ENCODE measurements at places on chromosomes 1 and 21. TPM values are rescaled to one million over a fixed set of nuclear protein-coding genes. Genes with fewer than 3 reads are reported as not detected.

GRCh38 chr1:21935891-21936365, 1.2 kb downstream of the HSPG2 start:
- H3K27ac ChIP-seq, result peak overlapping the region; percentile 87
- H3K27me3 ChIP-seq, result no peaks in the 10 kb centered on the region
- H3K4me3 ChIP-seq, result peak overlapping the region; percentile 90
- no peak for DNase-seq
- no peaks in the 10 kb centered on the region for H3K36me3 ChIP-seq

VASH2 gene
- total RNA-seq, result 8.7 TPM

DNA sequence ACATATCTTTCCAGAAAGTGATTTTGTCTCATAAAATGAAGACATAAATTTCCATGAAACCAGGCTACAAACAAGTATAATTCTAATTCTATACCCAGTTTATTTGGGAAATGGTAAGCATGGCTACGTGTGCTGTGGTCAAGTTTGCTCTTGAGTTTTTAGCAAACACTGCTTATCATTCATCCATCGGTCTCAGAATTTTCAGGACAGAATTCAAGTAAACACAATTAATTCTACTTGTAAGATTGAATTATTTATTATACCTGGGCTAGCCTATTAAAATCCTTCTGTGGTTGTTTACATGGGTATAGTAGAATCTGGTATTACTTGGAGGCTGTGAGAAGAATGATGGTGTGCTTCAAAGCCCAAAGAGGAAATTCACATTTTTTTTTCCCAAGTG, 68.3 kb downstream of the CHIA start:
- H3K4me1 ChIP-seq, result no peaks in the 10 kb centered on the region
- no peaks in the 10 kb centered on the region for H3K27me3 ChIP-seq
- DNase-seq, result no peak
- H3K27ac ChIP-seq, result no peak overlapping the region
- no peaks in the 10 kb centered on the region for H3K36me3 ChIP-seq

- H3K27ac ChIP-seq, result no peak overlapping the region
- no peaks in the 10 kb centered on the region for H3K36me3 ChIP-seq
- H3K27me3 ChIP-seq, result no peaks in the 10 kb centered on the region
- DNase-seq, result no peak
- H3K4me1 ChIP-seq, result peaks cover 12% of the 10 kb centered on the region
These were observed 4.6 kb downstream of the GSTM5 start for GRCh38 chr1:109716570-109717090.

- H3K27me3 ChIP-seq, result no peaks in the 10 kb centered on the region
- no peak overlapping the region for H3K27ac ChIP-seq
- H3K36me3 ChIP-seq, result no peaks in the 10 kb centered on the region
- no peak for DNase-seq
- H3K4me1 ChIP-seq, result peaks cover 19% of the 10 kb centered on the region
These were observed 4.9 kb downstream of the UCHL5 start for GRCh38 chr1:193054169-193054675.

DNA sequence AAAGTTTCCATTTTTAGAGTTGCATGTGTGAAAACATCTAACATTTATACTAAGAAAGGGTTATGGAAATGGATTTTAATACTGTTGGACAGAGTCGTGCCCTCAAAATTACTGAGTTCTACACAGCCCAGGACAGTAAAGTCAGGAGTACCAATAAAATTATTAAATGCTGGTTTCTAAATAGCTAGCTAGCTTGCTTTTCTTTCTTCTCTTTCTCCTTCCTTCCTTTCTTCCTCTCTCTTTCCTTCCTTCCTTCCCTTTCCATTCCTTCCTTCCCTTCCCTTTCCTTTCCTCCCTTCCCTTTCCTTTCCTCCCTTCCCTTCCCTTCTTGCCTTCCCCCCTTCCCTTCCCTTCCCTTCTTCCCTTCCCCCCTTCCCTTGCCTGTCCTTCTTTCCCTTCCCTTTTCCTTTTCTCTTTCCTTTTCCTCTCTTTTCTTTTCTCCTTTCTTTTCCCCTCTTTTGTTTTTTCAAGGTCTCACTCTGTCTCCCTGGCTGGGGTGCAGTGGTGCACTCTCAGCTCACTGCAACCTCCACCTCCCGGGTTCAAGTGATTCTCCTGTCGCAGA, 33.9 kb downstream of the YTHDF2 start:
- no peak overlapping the region for H3K4me3 ChIP-seq
- H3K27ac ChIP-seq, result peak overlapping the region; percentile 35
- no peaks in the 10 kb centered on the region for H3K27me3 ChIP-seq
- no peak for DNase-seq

DNA sequence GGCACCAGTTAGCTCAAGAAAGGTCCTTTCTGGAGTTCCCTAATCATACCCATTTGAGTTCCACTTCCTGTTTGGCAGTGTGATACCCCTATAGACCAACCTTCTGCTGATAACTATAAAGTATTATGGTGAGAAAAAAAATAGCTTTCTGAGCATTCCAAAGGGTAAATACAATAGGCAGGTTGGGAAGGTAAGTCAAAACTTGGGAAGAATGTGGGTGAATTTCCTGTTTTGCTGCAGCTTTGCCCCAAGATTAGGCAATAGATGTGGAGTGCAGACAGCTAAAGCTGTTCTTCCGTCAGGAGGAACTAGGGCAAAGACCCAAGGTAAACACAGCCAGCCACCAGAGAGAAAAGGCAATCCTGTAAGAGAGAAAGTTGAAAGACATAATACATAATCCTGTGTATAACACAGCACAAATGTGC, 49.9 kb upstream of the GUCA2A start:
- no peak overlapping the region for H3K27ac ChIP-seq
- H3K4me3 ChIP-seq, result no peak overlapping the region
- peaks cover 10% of the 10 kb centered on the region for H3K4me1 ChIP-seq

DNA sequence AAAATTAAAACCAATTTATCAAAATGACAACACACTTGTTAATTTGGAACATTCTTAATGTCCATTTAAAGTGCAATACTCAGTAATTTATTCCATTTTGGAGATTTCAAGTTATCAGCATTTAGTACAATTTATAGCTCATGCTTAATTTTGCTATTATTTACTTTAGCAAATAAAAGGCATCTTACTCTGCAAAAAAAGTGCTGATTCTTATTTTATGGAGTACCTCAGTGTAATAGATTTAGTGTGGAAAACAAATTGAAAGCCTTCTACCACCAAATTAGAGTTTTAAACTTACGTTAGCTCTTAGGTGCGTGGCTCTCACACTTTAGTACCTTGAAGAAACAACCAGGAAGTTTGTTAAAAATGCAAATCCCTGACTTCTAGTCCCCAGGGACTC, 208.4 kb upstream of the NRIP1 start:
- H3K4me1 ChIP-seq, result peaks cover 9% of the 10 kb centered on the region
- H3K36me3 ChIP-seq, result no peaks in the 10 kb centered on the region
- no peak for DNase-seq
- H3K27me3 ChIP-seq, result no peaks in the 10 kb centered on the region

- no peak within 1 kb of the TSS for H3K27ac ChIP-seq
- no peaks in the 10 kb centered on the region for H3K36me3 ChIP-seq
- H3K4me1 ChIP-seq, result peaks cover 17% of the 10 kb centered on the region
These were observed at the start of gene LHX4 for GRCh38 chr1:180229483-180230415. Gene LHX4 (plus strand): TSS chr1:180230264. CDS start chr1:180230530, 266 bp downstream.

- peak overlapping the region; percentile 28 for H3K27ac ChIP-seq
- H3K27me3 ChIP-seq, result no peaks in the 10 kb centered on the region
- H3K4me1 ChIP-seq, result no peaks in the 10 kb centered on the region
- DNase-seq, result no peak
- H3K36me3 ChIP-seq, result peaks cover 13% of the 10 kb centered on the region
These were observed 31.9 kb downstream of the KIF14 start for GRCh38 chr1:200588698-200589097.

GRCh38 chr1:95048317-95048716, 24.4 kb downstream of the ALG14 start:
- H3K27ac ChIP-seq, result no peak overlapping the region
- H3K27me3 ChIP-seq, result no peaks in the 10 kb centered on the region
- no peak overlapping the region for H3K4me3 ChIP-seq
- H3K4me1 ChIP-seq, result no peaks in the 10 kb centered on the region
- H3K36me3 ChIP-seq, result no peaks in the 10 kb centered on the region

DNA sequence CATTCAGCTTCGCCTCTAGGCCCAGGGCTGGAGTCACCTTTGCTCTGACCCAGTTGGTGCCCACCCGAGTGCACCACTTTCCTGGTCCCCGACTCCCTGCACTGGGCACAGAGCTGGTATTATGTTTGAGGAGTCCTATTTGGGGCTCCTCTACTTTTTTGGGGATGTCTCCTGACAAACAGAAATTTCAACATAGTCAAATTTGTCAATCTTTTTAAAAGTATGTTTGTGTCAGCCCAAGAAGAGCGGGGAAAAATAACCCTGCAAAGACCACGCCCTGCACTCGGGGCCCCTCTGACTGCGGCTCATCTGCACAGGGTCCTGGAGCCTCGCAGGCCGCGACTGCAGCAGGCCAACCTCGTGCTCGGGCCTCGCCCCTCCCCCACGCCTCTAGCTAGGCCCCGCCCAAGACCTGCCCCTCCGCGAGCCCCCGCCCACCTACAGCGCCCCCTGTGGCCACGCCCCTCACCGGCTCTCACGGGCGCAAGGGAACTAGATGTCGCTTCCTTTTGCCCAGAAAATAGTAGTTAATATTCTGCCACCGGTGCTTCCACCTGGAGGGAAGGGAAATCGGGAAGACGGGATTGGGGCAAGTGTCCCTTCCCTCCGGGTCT, 11.4 kb downstream of the FAM229A start:
- peaks cover 4% of the 10 kb centered on the region for H3K27me3 ChIP-seq
- peak overlapping the region; percentile 92 for H3K4me3 ChIP-seq
- H3K27ac ChIP-seq, result peak overlapping the region; percentile 99
- DNase-seq, result peak; percentile 80

- peaks cover 3% of the 10 kb centered on the region for H3K36me3 ChIP-seq
- H3K27me3 ChIP-seq, result no peaks in the 10 kb centered on the region
- H3K4me1 ChIP-seq, result peaks cover 47% of the 10 kb centered on the region
- peak overlapping the region; percentile 54 for H3K4me3 ChIP-seq
These were observed 6.0 kb downstream of the S100B start for GRCh38 chr21:46598581-46599572.

- peak within 1 kb of the TSS; percentile 96 for H3K4me3 ChIP-seq
- peaks cover 9% of the 10 kb centered on the region for H3K36me3 ChIP-seq
- no peaks in the 10 kb centered on the region for H3K27me3 ChIP-seq
- peak within 1 kb of the TSS; percentile 98 for H3K27ac ChIP-seq
- H3K4me1 ChIP-seq, result peaks cover 43% of the 10 kb centered on the region
These were observed at the start of gene ETV3 for GRCh38 chr1:157138220-157139051. Gene ETV3 (minus strand): TSS chr1:157138395. CDS start chr1:157136352, 2,043 bp downstream.

TSPAN1 gene
- total RNA-seq, result not detected

DNA sequence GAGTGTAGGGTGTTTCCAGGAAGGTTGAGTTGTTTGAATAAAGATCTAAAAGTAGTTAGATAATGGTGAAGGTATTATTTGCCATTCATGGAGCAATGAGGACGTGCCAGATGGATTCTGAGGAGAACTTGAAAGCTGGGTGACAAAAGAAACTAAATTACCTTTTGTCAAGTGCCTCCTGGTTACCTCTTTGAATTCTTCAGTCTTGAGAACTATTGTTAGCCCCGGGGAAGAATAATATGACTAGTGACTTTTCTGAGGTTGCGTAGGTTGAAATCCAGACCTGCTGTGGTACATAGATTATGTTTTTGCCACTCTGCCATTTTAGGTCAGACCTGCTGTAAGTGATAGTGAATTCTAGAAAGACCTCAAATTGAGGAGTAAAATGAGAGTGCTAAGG, 11.5 kb downstream of the LAMC1 start:
- DNase-seq, result no peak
- H3K4me3 ChIP-seq, result no peak overlapping the region
- H3K27ac ChIP-seq, result no peak overlapping the region
- H3K4me1 ChIP-seq, result peaks cover 62% of the 10 kb centered on the region

DNA sequence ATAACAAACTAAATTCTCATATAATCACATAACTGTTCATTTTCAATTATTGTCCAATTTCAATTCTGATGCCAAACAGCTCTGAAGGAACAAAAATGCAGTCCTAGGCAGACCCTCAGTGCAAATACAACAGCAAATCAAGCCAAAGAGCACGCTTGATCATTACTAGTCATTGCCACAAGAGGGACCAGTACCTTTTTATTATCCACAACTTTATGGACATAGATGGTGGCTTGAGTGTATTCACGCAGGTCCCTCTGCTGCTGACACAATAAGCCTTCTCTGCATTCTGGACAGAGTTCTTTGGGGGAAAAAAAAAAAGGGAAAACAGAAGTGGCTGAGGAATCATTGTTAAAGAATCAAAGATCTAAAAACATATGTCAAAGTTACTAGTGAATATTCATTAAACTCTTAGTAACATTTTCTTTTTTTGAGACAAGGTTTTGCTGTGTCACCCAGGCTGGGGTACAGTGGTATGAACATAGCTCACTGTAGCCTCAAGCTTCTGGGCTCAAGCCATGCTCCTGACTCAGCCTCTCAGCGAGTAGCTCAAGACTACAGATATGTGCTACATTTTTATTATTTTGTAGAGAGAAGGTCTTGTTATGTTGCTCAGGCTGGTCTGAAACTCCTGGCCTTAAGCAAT, 34.3 kb upstream of the RAP1GAP start:
- H3K27ac ChIP-seq, result no peak overlapping the region
- H3K4me3 ChIP-seq, result peak overlapping the region; percentile 16
- H3K27me3 ChIP-seq, result no peaks in the 10 kb centered on the region
- DNase-seq, result no peak
- H3K36me3 ChIP-seq, result peaks cover 9% of the 10 kb centered on the region
- peaks cover 42% of the 10 kb centered on the region for H3K4me1 ChIP-seq

- no peaks in the 10 kb centered on the region for H3K36me3 ChIP-seq
- H3K27ac ChIP-seq, result no peak overlapping the region
- H3K27me3 ChIP-seq, result no peaks in the 10 kb centered on the region
- H3K4me1 ChIP-seq, result peaks cover 18% of the 10 kb centered on the region
- no peak overlapping the region for H3K4me3 ChIP-seq
These were observed 69.9 kb upstream of the ADAMTS5 start for GRCh38 chr21:27036736-27037301.

DNA sequence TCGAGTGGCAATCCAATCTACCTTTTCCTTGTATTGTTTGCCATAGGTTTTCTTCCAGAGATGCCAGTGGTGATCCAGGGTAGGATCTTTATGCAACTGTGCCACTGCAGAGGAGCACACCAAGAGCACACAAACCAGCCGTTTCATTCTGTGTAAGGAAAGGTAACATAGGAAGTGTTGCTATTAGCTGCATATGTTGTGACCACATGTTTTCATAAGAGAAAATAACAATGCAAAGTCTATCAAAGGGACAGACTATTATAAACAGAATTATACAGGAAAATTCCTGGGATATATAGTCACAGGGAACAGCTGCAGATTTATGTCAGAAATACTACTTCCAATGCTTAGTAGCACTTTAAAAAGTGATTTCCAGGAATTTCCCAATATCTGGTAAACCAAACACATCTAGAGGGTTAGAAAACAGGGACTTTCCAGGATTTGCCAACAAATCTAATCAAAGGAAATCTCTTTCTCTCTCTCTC, 919 bp downstream of the CTSS start:
- DNase-seq, result no peak
- no peak overlapping the region for H3K4me3 ChIP-seq
- no peaks in the 10 kb centered on the region for H3K27me3 ChIP-seq
- no peak overlapping the region for H3K27ac ChIP-seq
